Posterior cingulate gyrus (tissue), 11 donors: ENCODE measurements at places on chromosomes 2 and 18.

DNA sequence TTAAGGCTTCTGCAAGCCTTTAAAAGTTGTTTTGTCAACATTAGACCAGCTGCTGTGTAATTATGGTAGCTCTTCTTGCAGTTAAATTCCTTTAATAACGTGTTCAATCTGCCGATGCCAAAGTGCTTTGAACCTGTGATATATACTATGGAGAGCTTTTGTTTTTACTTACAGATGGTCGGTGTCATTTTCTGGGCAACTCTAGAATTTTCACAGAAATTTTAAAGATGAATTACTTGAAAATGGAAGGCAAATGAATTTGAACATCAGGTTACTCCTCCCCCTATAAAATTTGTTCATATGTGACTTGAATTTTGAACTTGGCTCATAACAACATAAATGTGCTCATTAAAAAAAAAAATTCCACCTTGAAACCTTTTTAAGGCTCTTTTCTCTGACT, 23.0 kb downstream of the LYPD6 start:
- DNase-seq, result no peak

DNA sequence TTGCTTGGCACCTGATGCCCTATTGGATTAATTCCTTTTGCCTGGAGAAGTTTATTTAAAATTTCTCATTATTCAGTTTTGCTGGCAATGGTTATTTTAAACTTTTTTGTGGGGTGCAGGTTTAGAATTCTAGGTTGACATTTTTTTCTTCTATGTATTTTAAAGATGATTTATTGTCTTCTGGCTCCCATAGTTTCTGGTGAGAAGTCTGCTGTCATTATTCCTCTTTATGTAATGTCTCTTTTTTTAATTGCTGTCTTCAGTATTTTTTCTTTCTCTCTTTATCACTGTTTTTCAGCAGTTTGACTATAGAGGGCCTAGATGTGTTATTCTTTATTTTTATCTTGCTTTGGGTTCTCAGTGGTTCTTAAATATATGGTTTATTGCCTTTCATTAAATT, 182.2 kb upstream of the STON1 start:
- DNase-seq, result no peak

- DNase-seq, result no peak
Observed at GRCh38 chr2:168114619-168115018, 132.8 kb downstream of the STK39 start.

DNA sequence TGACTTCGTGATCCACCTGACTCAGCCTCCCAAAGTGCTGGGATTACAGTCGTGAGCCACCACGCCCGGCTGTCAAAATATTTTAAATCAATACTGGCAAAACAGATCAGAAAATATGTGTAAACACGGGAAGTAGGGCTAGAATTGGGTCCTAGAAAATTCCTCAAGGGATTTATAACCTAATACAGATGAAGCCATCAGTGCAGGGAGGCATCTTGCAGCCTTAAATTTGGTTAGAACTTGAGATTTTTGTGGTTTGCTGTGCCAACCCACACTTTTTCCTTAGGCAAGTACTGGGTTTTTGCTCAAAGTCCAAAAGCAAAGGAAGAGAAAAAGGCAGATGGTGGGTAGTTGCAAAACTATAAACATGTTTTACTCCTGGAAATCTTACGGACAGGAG, 33.7 kb upstream of the NFE2L2 start:
- no peak for DNase-seq

DNA sequence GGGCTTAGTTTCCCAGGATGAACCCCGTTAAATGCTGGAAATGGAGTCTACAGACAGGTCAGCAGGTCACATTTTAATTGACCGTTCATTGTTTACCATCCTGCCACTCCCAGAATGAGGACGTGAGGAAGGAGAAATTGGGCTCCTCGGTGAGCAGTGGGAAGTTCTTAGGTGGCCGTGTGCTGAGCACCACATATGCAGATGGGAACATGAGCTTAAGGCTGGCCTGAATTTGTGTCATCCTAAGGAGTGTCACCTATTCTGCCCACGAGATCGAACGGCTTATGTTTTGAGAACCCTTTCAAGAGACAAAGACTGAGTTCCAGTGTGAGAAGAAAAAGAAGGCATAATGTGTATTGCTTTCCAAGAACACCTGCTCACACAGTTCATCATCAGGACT, 234.4 kb upstream of the PXDN start:
- no peak for DNase-seq

DNA sequence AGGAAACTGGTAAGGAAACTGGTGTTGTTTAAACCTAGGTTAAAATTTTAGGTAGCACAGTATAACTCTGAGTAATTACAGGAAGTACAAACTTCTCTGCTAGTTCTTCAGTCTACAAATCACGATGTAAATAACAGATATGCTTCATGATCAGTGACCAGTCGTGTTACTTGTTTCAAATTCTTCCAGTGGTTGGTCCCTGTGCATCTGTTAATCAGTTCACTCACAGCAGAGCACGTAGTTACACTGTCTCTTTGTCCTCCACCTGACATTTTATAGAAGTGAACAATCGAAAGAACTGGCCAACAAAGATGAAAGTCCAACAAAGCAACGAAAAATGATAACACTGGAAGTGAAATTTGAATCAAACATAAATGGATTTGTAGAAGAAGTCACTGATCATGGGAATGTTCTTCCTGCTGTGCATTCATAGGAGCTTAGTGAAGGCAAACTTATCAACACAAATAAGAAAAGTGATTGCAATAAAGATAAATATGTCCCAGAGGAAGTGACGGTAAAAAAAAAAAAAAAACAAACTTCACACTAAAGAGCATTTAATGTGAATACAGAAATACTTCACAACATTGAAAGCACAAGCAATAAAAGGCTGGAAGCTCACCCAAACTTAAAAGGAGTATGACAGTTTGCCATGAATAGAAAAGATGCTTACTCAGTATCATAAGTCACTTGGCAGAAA, 7.0 kb downstream of the EIF2AK2 start:
- no peak for DNase-seq

DNA sequence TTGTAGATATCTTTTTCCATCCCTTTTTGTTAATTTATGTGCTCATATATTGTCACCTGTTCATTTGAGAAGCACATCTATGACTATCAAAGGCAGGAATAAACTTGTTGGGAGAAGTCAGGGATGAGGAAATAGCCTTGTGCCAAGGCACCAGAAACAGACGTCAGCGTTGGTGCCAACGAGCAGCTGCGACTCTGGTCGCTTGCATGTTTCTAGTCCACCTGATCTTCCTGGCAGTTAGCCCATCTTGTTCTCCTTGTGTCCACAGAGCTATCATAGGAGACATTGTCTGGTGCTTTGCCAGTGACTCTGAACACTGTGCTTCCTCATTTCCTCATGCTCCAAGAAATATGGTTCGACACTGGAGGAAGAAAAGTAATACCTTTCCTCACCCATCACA, 374.4 kb downstream of the PTPRM start:
- no peak for DNase-seq
